GOT3 (cell line): ENCODE measurements at places on chromosomes 11 and 22.

DNA sequence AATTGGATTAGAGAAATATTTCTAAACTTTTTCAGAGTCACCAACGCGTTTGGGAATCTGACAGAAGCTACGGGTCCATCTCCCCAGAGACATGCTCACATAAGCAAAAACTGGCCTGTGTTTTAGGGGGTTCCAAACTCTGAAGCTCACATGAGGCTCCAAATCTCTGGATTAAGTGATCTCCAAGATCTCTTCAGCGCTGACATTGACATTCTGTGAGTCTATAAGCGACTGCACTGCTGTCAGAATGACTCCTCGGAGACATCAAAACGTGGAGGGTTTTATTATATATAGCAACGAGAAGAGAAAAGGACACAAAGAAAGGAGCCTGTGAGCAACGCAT, 642 bp upstream of the SIK2 start:
- no peak for DNase-seq

DNA sequence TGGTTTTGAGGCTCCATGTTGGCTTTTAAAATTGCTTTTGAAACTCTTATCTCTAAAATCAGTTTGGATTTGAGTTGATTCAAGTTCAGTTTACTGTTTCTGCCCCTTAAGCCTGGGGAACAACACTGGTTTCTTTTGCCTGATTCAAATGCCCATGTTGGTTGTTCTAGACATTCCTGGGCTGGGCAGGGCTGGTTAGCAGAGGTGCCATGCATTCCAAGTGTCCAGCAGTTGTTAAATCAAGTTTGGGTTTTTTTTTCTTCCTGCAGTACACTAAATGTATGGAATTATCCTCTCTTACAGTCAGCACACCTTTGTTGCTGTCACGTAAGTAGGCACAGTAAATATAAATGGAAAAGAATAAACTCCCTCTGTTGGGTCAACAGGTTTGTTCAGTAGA, 67.2 kb upstream of the MTMR2 start:
- no peak for DNase-seq

- DNase-seq: no peak
Observed at GRCh38 chr11:47189100-47189834, 3.0 kb upstream of the PACSIN3 start.

GRCh38 chr11:105156231-105156630, 16.7 kb upstream of the CARD18 start:
- DNase-seq: no peak

GRCh38 chr11:34284156-34284555, 73.7 kb downstream of the ABTB2 start:
- no peak for DNase-seq

- DNase-seq: no peak
Observed at GRCh38 chr11:2767801-2768200, 68.0 kb upstream of the KCNQ1OT1 start.

DNA sequence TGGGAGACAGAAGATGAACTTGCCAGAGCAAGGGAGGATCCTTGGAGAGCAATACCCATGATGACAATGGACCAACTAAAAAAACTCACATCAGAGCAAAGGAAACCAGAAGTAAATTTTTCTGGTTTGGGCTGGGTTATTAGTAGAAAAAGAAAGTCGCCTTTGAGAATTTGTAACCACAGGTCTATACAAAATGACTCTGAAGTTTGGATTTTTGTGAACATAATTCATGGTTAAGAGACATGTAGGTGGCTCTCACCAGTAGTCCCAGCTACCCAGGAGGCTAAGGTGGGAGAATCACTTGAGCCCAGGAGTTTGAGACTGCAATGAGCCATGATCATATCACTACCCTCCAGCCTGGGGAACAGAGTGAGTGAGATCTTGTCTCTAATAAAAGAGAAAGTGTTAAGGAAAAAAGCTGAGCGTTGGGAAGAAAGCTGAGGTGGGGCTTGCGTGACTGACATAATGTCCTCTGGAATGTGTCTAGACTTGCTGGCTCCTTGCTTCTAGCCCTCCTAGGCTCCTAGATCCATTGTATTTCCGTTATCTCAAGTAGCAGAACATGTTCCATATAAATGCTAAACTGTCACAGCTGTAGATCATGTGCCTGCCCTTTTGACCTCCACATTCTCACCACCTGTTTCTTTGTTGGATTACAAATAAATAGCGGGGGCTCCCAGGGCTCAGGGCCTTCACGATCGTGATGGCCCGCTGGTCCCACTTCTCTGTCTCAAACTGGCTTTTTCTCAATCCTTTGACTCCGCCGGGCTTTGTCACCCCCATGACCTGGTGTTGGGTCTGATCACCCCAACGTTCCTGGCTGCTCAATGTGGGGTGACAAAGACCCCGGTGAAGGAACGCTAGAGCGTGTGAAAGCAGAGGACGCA, 56.2 kb upstream of the SC5D start:
- DNase-seq: no peak

DNA sequence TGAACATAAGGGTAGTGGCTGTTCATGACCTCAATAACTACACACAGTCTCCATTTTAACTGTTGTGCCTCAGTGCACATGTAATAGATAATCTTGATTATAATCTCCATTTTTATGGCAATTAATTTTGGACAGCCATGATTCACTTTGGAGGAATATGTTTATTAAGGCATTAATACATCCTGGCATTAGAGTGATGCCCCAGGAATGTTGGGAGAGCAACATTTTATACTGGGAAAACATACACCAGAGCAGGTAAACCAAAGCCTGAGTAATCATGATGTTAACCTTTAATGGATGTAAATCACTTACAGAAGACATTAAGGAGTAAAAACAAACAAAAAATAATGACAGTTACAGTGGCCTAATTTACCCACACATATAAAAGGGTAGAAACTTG, 886.3 kb upstream of the RAG2 start:
- no peak for DNase-seq

GRCh38 chr11:75639762-75640181, 29.1 kb downstream of the MAP6 start:
- no peak for DNase-seq

DNA sequence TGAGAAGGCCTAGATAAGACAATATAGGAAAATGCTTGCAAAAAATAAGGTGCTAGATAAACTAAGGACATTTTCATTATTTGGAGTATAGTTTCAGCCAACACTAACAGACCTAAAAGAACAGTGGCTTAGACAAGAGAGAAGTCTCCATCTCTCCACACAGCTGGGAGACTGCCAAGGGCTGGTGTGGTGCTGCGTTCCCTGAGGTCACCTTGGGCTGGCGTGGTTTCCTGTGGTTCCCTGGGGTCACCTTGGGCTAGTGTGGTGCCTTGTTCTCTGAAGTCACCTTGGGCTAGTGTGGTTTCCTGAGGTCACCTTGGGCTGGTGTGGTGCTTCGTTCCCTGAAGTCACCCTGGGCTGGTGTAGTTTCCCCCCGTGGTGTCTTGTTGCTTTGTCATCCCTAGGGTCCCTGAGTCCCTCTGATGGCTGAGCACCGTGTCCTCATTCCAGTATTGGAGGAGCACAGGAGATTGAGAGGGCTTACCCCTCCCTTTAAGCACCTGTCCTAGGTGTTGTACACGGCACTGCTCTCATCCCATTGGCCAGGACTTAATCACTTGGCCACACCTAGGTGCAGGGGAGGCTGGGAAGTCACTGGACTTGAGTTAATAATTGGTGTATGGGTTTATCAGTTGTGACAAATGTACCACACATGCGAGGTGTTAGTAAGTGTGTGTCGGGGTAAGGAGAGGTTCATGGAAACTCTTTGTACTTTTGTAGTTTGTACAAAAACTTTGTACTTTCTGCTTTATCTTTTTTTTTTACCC, 14.9 kb downstream of the SAMM50 start:
- no peak for DNase-seq

DNA sequence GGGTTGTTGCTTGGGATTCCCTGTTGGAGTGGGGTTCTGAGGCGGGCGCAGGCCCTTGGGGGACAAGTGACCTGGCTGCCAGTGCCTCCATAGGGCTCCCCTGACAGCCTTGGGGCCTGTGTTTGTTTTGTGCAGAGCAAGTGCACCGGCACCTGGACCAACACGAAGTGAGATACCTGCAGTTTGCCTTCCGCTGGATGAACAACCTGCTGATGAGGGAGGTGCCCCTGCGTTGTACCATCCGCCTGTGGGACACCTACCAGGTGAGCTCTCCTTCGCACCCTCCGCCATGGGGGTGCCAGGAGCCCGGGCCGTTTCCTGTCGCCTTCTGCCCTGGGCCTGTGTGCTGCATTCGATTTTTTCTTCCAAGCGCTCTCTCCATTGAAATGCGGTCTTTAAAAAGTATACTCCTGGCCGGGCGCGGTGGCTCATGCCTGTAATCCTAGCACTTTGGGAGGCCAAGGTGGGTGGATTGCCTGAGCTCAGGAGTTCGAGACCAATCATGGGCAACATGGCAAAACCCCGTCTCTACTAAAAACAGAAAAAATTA, 274.6 kb downstream of the TBC1D22A start:
- no peak for DNase-seq

DNA sequence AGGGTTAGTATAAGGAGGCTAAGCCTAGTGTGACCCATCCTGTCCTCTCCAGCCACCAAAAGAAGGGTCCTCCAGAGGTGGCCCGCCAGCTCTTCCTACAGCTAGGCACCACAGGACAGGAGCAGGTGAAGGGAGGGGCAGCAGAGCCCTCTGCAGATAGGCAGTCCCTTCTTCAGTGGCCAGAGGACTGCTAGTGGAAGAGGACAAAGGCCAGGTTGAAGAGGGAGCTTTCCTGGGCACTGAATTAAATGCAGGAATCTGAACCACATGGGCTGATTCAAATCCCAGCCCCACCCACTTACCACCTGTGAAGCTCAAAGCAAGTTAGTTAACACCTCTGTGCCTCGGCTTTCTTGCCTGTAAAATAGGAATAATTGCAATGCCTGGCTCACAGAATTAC, 409.5 kb downstream of the NXPE2 start:
- DNase-seq: no peak

GRCh38 chr11:132093536-132094259, 723.3 kb downstream of the NTM start:
- DNase-seq: no peak

DNA sequence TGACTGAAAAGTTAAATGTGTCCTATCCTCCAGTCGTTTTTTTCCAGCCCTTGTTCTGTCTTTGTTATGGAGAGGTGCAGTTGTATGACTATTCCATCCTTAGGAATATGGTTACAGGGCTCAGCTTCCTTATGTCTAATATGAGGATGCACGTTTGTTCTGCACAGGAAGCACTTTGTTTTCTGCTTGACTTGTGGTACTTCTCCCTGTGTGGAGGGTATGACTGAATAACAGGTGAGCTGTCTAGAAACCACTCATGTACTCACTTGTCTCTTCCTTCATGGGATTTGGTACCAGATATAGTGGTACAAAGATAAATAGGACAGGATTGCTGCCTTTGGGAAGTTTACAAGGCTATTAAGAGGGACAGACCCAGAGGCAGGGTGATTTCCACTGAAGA, 17.4 kb downstream of the CABIN1 start:
- DNase-seq: no peak

DNA sequence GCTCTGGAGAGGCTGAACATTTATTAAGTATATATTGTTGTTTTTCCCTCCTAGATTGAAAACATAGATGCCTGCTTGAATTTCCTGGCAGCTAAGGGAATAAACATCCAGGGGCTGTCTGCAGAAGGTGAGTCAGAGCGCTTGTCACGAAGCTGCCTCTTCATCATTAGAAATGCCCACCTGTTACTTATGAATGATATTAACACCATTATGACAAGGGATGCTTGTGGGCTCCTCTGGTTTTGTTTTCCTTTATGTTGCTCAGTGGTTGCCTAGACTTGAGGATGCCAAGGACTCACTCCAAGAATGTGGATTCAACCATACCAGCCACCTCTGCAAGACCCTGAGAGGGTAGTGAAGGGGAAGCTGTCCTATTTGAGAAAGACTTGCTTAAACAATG, 156.2 kb downstream of the NAV2 start:
- DNase-seq: no peak

GRCh38 chr11:123233280-123233974, 38.4 kb upstream of the CLMP start:
- no peak for DNase-seq

DNA sequence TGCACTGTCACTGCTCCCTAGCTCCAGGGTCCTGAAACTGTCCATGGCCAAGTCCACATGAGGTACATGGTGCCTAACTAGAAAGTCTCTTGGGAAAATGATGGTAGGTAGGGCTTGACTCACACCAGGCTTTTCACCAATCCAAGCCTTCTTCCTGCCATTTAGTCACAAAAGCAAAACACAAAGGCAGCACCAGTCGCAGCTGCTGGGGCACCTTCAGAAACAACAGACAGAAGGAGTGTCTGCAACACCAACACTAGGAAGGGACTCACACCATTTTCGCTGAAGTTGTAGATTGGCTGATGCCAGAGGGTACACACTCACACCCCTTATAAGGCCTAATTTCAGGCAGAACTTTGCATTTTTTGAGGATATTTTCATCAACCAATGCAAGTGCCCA, 55.7 kb downstream of the SYTL2 start:
- DNase-seq: no peak

- no peak for DNase-seq
Observed at GRCh38 chr11:95545116-95545875, 244.3 kb downstream of the FAM76B start.

DNA sequence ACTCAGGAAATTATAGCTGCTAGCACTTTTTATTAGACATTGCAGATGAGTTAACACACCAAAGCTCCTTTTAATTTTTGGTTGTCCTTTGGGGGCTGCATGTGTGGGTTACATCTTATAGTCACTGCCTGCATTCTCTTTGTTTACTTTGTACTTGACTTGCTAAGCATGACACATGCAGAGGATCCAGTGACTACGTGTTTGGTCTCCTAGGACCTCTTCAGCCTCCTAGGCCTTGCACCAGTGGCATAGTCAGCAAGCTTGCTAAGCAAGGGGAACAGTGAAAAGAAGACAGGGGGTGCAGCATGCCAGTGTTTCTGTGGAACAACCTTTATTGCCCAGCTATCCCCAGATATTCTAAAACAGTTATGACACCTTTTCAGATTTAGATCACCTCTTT, 108.2 kb downstream of the PAX6 start:
- no peak for DNase-seq

GRCh38 chr11:108694846-108695245, 30.0 kb downstream of the DDX10 start:
- no peak for DNase-seq

GRCh38 chr11:69131644-69132300, 24.0 kb upstream of the SMIM38 start:
- DNase-seq: no peak

GRCh38 chr11:61752117-61752924, at the start of gene MYRF:
MYRF (plus strand) TSS chr11:61752636; CDS start chr11:61752745, 109 bp downstream.
- DNase-seq: no peak

DNA sequence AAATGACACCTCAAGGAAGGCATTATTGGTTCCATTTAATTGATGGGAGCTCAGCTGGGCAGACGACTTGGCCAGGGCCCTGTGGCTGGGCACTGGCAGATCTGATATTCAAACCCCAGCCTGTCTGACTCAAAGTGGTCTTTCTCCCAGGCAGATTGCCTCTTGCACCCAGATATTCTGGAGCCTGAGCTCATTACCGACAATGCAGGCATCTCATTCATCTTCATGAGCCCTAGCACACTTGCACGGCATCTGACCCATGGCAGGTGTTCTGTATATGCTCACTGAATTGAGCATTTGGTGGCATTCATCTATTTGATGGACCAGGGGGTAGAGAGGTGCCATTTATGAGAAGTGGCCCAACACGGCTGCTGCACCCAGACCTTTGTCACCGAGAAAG, 193.1 kb downstream of the DSCAML1 start:
- DNase-seq: no peak
